Erythroblast (primary cell): ENCODE measurements at places on chromosomes 2 and 18.

DNA sequence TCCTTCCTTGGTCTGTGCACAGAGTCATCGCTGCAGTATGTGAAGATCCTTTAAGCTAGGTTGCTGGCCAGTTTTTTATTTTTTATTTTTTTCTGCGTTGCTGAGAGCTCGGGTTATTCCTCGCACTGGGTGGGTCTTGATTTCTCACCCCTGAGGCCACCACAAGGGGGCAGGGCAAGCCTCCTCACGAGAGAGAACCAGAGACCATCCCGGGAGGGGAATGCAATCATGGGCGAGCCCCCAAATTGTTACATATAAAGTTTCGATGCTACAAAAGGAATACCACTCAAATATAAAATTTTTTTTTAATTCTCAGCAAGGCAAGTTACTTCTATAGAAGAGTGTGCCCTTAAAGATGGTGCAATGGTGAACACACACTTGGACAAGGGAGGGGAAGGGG is 24.9 kb downstream of the HTR2B start:
- peak; percentile 22 for DNase-seq

DNA sequence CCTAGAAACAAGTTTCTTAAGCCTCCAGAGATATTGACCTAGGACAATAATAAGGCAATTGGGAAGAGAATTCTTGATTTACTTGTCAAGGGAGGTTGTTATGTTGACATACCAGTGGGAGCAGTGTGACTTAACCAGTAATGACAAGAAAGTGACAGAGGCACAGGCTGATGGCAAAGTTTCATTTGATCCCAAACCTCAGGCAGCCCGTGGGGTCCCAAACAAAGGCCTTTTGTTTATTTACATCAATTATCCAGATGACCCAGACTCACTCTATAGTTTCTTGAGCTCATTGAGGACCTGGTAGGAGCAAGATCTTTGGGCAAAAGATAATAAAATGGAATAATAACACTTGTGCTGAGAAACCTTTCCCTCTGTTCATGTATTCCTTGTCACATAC is 336.8 kb downstream of the ARL6IP6 start:
- DNase-seq, result no peak

- DNase-seq, result no peak
Observed at GRCh38 chr2:140502951-140503630, 1627.7 kb downstream of the LRP1B start.

GRCh38 chr18:35139517-35139916 is 98.3 kb downstream of the MAPRE2 start:
- no peak for DNase-seq

- no peak for DNase-seq
Observed at GRCh38 chr18:69752737-69753380, 194.8 kb downstream of the CD226 start.

- no peak for DNase-seq
Observed at GRCh38 chr2:58449286-58450010, 208.3 kb upstream of the FANCL start.

DNA sequence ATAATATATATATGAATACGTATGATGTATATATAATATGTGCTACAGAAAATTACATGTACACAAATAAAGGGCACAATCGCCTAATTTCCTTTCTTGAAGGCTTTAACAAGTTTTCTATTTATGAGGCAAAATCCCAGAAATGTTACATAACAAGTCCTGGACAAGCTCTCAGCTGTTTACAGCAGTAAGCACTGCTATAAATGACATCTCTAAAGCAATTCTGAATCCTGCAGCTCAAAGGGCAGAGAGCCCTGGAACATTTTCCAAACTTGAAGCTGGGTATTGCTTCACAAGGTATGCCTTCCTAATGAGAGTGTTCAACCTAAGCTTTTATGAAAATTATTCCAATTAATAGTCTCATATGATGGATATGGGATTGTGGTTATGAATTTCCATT is 222.3 kb upstream of the GCFC2 start:
- no peak for DNase-seq

GRCh38 chr2:8234757-8235374 is 447.0 kb upstream of the ID2 start:
- no peak for DNase-seq

GRCh38 chr2:207073801-207074678 is 91.7 kb downstream of the KLF7 start:
- DNase-seq, result no peak

GRCh38 chr2:68942827-68943226 is 9.9 kb downstream of the GKN2 start:
- DNase-seq, result no peak

GRCh38 chr18:10856132-10856531 is 293.2 kb downstream of the PIEZO2 start:
- DNase-seq, result no peak

- peak; percentile 6 for DNase-seq
Observed at GRCh38 chr2:156405586-156405985, 30.6 kb upstream of the GPD2 start.
